Hematopoietic multipotent progenitor cell (in vitro differentiated cells): ENCODE measurements at places on chromosomes 12 and 14.

DNA sequence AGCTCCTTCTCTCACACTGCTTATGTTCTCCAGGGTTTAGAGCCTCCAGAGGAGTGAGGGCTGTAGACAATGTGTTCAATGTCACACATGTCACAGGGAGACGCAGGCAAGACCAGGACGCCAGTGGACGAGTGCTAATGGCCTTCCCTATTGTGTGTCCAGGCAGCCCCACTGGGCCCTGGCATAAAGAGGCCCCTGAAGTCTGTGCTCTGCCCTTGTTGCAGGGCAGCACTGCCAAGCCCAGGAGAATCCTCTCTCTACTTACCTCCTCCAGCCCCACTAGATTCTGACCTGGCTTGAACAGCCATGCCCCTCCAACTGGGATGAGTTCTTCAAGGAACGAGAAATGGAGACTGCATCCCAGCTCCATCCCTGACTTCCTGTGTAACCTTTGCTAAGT is 24.8 kb upstream of the TMEM106C start:
- DNase-seq = no peak

- no peak for DNase-seq
Measured at GRCh38 chr14:86707071-86707470, 1177.1 kb downstream of the FLRT2 start.

DNA sequence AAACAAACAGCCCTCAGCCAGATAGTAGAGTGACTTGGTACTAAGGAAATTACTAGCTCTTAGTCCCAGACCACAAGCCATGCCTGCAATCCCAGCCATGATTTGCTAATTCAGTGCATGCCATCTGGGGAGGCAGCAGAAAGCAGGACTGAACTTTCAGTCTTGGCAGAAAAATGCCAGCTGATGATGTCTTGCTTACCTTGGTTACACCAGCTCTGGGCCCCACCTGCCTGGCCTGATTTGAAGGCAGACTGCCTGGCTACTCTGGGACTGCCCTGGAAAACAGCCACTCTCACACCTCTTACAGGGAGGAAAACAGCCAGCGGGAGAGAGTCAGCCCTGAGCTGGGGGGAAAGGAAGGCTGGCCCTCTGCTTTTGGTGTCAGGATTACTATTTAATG is 4.6 kb upstream of the UNC119B start:
- no peak for DNase-seq

DNA sequence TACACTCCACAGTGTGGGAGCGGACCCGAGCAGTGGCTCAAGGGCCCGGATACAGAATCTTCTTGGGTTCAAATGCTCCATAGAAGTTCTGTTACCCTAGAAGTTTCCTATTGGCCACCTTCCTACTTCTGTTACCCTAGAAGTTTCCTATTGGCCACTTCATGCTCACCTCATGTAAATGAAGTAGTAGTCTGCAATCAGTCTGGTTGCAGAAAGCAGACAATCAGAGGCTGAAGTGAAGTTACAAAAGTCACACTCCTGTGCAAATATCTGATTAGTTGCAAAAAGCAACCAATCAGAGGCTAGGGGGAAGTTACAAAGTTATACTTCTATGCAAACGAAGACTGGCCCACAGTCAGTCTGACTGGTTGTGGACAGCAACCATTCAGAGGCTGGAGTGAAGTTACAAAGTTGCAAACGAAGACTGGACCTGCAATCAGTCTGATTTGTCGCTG is 77.8 kb upstream of the CPNE8 start:
- DNase-seq = no peak

- DNase-seq = no peak
Measured at GRCh38 chr12:24821691-24822090, 127.2 kb downstream of the BCAT1 start.

- DNase-seq = no peak
Measured at GRCh38 chr12:53218551-53219291, 11.7 kb upstream of the ITGB7 start.

DNA sequence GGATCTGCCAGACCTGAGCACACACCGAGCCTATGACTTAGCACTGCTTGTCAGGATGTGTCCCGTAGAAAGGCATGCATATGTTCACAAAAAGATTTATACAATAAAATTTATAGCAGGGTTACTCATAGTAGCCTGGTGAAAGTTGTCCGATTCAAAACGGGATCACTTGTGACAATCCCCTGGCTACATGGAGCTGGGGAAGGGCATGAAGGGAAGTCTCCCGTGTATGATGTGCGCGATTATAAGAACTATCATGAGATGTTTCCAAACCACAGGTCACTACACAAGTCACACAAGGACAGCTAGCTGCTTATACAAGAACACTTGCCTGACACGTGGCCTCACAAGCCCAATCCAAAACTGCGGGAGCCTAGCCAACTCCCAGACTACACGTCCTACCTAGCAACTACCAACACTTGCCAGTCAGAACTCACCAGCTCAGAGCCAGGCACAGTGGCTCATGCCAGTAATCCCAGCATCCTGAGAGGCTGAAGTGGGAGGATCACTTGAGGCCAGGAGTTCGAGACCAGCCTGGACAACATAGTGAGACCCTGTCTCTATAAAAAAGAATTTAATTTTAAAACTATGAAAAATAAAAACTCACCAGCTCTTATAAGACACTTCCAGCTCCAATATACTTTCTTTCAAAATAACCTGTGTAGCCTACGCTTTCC is 7.5 kb upstream of the CDCA4 start:
- no peak for DNase-seq

DNA sequence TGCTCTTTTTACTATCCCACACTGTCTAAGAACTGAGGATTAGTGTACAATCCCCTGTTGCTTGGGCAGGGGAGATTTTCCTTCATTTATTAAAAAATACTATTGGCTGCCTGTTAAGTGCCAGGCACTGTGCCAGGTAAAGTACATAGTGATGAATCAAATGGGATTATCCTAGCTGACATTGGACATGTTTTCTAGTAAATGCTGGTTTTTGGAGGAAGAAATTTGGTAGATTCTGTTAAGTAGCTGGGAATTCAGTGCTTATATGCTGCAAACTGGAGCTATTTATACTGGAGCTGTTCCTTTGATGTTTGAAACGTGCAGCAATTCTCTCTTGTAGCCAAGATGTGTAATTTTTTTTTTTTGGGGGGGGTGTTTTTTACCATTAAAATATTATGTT is 299.6 kb downstream of the EMP1 start:
- no peak for DNase-seq

- DNase-seq = no peak
Measured at GRCh38 chr14:51862860-51863259, 2.4 kb downstream of the GNG2 start.

DNA sequence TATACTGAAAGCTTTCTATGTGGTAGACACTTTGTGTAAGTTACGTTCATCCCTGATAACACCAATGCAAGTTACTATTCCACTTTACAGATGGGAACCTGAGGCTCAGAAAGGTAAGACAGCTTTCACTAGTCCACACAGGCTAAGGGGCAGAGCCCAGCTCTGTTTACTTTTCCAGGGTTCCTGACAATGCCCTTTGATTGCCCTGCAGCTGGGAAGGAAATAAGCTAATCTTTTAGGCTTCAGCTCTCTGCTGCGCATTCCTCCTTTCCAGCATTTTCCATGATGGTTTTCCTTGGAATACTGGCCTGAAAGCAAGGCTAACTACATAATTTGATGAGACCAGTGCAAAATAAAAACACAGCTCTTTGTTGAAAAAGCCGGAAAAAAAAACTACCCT is 185.7 kb upstream of the BTG1 start:
- no peak for DNase-seq

GRCh38 chr12:13431041-13431440 is 234.5 kb downstream of the EMP1 start:
- no peak for DNase-seq
